Aorta (tissue), 5 donors: ENCODE measurements at places on chromosomes 7 and 10. TPM values are rescaled to one million over a fixed set of nuclear protein-coding genes. Genes with fewer than 3 reads are reported as not detected.
A peak's percentile ranks its signal among the peaks of the same experiment; 100 is the strongest.

DNA sequence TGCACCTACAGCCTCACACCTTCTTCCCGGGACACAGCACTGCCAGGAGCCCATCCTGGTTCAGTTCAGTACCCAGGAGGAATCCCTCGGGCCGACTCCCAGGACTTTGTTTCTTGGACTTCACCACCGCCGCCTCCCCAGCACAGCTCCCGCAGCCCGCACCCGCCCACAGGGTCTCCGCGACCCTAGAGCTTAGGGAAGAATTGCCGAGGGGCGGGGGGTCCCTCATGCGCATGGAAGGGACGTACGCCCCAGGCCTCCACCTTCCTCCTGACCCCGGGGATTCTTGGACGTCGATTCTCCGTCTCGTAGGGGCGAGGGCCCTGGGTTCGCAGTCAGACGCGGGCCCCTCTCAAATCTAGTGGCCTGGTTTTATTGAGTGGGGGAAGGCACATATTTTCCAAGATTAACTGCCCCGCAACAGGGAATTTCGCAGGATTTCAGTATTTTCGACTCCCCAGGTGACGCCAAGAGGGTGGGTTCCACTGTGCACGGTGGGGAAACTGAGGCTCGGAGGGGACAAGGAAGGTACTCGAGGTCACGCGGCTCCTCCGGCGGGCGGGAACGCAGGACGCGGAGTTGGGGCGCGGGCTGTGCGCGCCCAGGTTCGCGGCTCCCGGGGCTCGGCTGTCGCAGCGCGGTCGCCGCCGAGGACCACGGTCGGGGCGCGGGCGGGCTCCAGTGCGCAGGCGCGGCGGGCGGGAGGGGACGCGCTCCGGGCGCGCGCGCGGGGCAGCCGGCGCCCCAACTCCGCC, at the start of gene ADCY1:
Gene ADCY1 (plus strand): TSS at position 708 of the 755 bp plus-strand sequence. CDS start 176 bp downstream, outside the sequence.
- DNase-seq, result no peak

GRCh38 chr10:62071846-62072281, 170.4 kb downstream of the ARID5B start:
- no peak for DNase-seq

DNA sequence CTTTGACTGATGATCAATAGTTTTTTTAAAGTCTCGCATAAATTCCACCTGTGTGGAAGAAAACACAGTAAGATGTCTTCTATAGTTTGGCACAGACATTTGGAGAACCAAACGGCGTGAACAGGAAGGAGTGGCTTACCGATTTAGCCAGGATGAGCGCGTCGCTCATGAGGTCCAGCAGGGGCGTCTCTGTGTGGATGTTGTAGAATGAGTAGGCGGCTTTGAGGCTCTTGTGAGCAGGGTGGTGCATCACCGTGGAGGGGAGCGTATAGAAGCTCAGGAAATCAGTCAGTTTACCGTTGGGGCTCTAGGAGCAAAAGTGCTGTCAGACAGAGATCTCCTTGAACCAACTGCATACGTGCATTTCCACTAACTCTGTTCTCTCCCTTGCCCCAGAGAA, 15.5 kb downstream of the RPP38 start:
- DNase-seq, result no peak

GRCh38 chr7:3179456-3179855, 121.6 kb upstream of the SDK1 start:
- DNase-seq, result no peak

SOSTDC1 gene
- total RNA-seq, result not detected

GLRX3 gene
- 47.1 TPM for total RNA-seq

GRCh38 chr10:130484468-130485180, 348.4 kb downstream of the GLRX3 start:
- DNase-seq, result no peak

DNA sequence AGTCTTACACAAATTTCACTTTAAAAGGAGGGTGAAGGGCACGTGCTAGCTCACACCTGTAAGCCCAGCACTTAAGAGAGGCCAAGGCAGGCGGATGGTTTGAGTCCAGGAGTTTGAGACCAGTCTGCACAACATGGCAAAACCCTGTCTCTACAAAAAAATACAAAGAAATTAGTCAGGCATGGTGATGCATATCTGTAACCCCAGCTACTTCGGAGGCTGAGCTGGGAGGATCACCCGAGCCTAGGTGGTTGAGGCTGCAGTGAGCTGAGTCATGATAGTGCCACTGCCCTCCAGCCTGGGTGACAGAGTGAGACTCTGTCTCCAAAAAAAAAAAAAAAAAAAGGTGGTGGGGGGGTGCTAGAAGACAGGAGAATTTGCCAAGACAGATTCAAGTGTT, 237.3 kb upstream of the KLF14 start:
- DNase-seq, result no peak

GRCh38 chr7:131327049-131327625, 539 bp upstream of the MKLN1 start:
- peak; percentile 50 for DNase-seq

GJD4 gene
- total RNA-seq, result not detected

DNA sequence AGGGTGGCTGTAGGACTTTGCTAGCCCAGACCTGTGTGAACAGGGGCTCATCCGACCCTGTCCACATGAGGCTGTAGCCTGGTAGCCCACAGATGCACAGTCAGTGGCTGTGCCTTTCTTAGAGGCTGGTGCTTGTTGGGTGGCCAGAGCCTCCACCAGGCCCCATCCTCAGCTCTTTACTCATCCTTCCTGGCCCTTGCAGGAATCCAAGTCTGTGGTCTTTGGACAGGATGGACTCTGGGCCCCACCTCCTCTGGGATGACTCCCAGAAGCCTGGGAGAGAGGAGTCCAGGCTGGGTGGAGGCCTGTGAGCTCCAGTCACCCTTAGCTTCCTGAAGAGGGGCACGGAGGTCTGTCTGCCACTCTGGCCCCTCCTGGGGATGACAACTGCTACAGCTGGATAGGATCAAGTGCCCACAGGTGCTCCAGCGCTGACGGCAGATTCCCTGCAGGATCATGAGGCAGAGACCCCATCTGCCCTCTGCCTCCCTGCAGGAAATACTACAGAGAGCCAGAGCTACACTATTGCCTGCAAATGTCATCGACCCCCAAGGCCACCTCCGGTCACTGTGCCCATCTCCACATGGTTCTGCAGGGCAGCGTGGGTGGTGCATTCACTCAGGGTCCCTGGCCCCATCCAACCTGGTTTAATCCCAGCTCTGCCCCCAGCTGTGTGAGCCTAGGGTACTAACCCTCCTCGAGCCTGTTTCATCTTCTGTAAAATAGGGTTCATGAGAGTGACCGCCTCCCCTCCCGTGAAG, 114.5 kb downstream of the PTPN20 start:
- DNase-seq, result peak; percentile 72

DNA sequence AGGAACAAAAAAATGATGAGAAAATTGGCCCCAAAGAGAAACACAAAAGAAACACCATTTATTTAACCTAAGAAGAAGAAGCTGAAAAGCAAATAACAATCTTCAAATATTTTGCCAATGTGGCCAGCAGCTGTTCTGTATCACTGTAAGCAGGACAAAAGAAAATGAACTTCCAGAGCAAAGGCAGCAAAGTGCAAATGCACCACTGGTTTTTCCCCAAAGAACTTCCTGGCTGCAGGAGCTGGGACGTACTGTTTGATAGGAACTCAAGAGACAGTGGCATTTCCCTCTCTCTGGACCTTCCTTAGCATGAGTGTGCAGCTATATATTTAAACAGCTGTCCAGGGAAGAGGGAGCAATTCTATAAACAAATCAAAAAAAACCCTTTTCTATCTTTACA, 60.4 kb downstream of the RNLS start:
- DNase-seq, result no peak

C7orf25 gene
- 5.0 TPM for total RNA-seq

DNA sequence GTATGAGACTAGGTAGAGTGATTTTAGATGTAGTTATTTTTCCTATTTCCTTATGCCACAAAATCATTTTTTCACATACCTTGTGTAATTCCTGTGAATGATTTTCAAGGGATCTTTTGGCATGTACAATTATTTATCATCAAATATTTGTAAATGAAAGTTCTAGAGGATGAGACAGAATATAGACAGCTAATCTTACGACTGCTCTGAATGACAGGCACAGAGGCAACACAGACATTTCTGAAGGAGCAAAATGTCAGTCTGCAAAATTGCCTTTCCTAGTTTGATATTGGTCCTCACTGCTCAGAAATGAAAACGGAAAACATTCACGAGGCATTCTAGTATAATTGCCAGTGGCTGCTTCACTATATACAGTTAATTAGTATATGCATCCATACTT, 810.6 kb upstream of the C7orf33 start:
- DNase-seq, result no peak

- DNase-seq, result no peak
Observed at GRCh38 chr10:4195213-4195612, 410.2 kb upstream of the KLF6 start.

DNA sequence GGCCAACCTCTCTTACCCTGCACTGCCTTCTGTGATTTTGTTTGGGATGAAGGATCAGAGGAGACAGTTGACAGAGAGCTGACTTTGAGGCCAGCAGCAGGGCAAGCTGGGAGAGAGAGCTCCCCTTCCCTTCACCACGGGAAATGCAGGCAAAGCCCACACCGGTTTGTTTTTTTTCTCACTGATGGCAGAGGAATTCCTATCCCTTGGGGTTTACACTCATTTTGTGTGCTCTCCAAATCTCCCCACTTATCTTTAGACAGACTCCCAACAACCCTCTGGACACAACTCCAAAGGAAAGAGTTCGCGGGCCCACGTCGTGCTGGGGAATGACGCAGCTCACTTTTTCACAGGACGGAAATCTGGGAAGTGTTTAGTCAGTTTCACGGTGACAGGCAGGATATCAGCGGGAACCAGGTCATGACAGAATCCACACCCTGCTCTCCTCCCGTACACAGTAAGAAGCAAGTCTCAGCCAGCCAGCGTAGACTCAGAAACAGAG, 68.3 kb upstream of the FAM171A1 start:
- DNase-seq, result peak; percentile 79

DNA sequence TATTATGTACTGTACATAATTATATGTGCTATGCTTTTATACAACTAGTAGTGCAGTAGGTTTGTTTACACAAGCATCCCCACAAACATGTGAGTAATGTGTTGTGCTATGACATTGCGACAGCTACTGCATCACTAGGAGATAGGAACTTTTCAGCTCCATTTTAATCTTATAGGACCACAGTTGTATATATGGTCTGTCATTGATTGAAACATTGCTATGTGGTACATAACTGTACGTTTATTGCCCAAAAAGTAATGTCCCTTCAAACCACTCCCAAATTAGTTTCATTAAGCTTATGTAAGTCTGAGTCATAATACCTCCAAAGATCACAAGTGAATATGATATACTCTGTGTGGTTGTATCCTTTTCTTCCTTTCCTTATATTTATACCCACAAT, 183.2 kb upstream of the POT1 start:
- no peak for DNase-seq

CPSF4 gene
- total RNA-seq, result 30.4 TPM

- no peak for DNase-seq
Observed at GRCh38 chr10:126199221-126199998, 188.9 kb downstream of the ADAM12 start.

DMBT1 gene
- total RNA-seq, result 0.10 TPM

CPA2 gene
- 0.72 TPM for total RNA-seq

- DNase-seq, result no peak
Observed at GRCh38 chr10:44725404-44725803, 185.7 kb upstream of the TMEM72 start.

GRCh38 chr7:105887569-105888189, 11.3 kb upstream of the ATXN7L1 start:
- DNase-seq, result no peak

DNA sequence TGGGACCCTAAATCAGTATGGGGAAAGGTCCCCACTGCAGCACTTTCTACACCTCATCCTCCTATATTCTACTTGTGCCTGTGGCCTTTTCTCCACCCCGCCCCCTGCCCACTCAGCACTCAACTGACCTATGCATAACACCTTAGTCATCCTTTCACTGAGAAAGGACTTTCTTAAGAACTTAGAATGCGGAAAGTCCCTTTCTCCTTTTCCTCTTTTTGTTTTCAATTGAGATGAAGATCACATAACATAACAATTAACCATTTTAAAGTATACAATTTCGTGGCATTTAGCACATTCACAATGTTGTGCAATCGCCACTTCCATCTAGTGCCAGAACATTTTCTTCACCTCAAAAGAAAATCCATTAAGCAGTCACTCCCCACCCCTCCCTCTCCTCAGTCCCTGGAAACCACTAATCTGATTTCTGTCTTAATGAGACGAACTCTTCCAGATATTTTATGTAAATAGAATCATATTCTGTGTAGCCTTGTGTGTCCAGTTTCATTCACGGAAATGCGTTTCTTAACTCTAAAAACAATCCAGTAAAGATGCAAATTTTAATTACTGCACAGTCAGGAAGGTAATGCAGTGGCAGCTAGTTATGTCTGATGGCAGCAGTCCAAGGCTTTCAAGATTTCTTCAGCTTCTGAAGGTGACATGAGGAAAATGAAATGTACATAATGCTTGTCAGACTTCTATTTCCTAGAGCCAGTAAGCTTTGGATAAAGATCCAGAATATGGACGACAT, 41.7 kb downstream of the FAS start:
- no peak for DNase-seq
